Kidney epithelial cell (primary cell): ENCODE measurements at places on chromosomes 3 and 15. TPM values are rescaled to one million over a fixed set of nuclear protein-coding genes. Genes with fewer than 3 reads are reported as not detected.

RPLP1 gene
- 930 and 943 TPM in 2 replicates for total RNA-seq

NMNAT3 gene
- 6.6 and 8.6 TPM in 2 replicates for total RNA-seq

PROK2 gene
- not detected in 2 replicates for total RNA-seq

KNSTRN gene
- total RNA-seq: 23.2 and 30.0 TPM in 2 replicates

CPA3 gene
- total RNA-seq: not detected in 2 replicates

TTBK2 gene
- total RNA-seq: 12.5 and 20.1 TPM in 2 replicates

DAZL gene
- not detected in 2 replicates for total RNA-seq

GAP43 gene
- 0.07 and 0.21 TPM in 2 replicates for total RNA-seq

LSAMP gene
- total RNA-seq: 10.2 and 12.2 TPM in 2 replicates

EBLN2 gene
- total RNA-seq: 1.1 and 3.1 TPM in 2 replicates

VEPH1 gene
- total RNA-seq: 9.0 and 26.0 TPM in 2 replicates

CDCP1 gene
- total RNA-seq: 82.0 and 92.1 TPM in 2 replicates

WDR93 gene
- total RNA-seq: 0.25 and 0.41 TPM in 2 replicates

DNA sequence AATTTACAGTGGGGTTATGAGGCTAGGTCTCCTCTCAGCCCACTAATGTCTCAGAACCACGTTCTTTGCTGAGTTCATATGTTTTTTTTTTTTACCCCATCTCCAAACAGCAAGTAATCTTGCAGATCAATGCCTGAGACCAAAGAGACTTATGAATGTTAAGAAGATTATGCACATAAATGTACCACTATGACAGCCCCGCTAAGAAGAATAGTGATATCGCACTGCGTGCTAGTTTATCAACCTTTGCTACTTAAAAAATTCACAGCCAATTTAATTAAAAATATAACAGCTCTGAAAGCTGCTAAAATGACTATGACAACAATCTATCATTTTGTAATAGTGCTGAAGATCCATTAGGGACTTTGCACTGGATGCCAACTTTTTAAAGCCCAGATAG is 739.0 kb upstream of the CFAP20DC start:
- no peak for DNase-seq

GRCh38 chr3:110519071-110519470 is 552.5 kb upstream of the NECTIN3 start:
- DNase-seq: no peak

GRCh38 chr15:76345880-76346668 is 9.5 kb downstream of the ISL2 start:
- DNase-seq: no peak

GRCh38 chr15:77608774-77609173 is 23.9 kb downstream of the LINGO1 start:
- DNase-seq: no peak

GRCh38 chr3:13767896-13768295 is 112.0 kb downstream of the WNT7A start:
- DNase-seq: no peak

DNA sequence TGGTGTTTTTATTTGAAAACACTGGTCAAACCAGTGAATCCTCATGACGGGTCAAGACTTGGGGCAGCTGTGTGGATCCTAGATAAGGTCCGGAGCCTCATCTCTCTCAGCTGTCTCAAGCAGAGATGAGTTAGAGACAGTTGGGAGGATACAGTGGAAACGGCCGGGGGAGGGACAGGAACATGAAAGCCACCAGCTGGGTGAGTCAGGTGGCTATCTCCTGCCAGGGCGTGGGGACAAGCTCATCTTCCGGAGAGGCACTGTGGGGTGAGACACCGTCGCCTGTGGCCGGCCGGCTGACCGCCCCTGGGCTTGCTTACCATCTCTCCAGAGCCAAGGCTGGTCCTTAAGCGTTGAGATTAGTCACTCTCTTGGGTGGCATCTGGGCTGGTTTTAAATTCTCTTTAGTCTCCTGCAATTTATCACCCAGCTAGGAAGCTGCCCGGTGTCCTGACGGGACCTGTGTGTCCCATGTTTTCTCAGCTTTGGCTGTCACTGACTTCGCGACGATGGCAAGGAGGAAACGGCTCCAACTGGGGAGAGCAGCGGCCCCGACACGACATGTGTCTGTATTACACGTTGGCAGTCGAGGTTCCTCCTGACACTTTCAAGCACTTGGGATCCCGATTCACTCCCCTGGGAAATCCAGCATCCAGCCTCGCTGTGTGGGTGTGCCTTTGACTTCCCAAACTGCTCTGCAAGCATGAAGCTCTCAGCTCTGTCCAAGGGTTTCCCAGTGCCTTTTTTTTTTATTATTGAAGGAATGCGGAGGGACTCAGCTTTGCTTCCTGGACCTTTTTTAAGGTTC is 7.5 kb downstream of the ST8SIA2 start:
- no peak for DNase-seq

DNA sequence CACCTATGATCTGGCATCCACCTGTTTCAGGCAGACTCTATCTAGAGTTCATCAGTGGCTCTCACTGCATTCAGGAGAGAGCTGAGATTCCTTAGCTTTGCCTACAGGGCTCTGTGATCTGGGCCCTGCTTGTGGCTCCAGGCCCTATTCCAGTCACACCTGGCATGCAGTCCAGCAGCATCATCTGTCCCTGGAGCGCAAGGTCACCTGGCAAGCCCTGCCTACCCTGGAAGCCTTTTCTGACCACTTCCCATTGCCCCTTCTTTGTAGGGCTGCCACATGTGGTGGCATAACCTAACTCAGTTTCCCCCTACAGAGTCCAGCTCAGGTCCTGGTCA is 115.1 kb upstream of the PLXNA1 start:
- no peak for DNase-seq

GRCh38 chr3:123859177-123859576 is 25.0 kb downstream of the MYLK start:
- DNase-seq: no peak

GRCh38 chr3:158789592-158789991 is 12.3 kb upstream of the MFSD1 start:
- DNase-seq: no peak

GRCh38 chr15:44081026-44082013 is 113.8 kb downstream of the FRMD5 start:
- DNase-seq: no peak

DNA sequence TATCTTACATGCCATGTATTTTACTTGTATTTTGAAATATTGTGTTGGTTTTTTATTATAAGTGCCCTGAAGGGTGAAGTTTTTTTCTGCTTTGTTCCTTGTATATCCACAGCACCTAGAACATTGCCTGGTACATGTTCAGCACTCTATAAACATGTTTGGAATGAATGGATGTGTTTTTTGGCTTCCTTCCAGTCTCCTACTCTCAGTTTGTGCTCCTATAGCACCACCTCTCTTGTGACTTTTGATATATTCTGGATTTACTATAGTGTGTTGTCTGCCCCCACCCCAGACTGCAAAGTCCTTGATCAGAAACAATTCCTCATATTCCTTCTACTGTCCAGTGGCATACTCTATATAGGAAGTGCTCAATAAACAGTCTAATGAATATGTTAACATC is 60.6 kb downstream of the PLCL2 start:
- no peak for DNase-seq

GRCh38 chr3:56998076-56998529 is 62.4 kb upstream of the SPATA12 start:
- no peak for DNase-seq

DNA sequence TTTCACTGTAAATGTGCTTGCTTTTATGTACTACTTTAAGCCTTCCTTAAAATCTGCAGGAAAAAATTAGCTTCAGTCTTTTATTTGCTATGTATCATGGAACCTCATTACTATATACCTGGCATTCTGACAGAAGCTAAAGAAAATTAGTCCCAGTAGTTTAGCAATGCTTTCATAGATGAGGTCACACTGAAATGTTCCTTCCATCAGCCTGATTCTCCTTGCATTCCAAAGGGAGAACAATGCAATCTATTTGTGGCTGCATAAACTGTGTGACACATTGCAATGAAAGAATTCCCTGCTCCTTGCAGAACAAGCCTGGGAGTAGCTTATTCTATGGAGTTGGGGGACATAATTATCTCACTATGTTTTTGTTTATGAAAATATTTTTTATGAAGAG is 691.5 kb upstream of the ARPP21 start:
- DNase-seq: peak; percentile 74

DNA sequence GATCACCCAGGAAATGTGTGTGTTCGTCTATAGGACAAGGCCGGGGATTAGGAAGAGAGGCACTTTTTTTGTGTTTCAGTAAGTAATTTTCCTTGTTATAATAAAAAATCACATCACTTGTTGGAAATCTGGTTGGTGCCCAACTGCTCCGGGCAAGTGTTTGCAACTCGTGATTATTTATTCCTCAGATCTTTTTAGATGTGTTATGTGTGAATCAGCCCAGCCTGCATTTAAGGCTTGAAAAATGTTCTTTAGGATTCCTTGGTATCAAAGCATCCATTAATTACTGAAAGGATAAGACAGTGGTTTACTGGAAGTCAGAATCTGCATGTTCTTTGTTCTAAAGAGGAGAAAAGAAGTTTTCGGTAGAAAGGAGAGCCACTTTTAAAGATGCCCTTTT is 345.6 kb downstream of the FEZF2 start:
- no peak for DNase-seq

DNA sequence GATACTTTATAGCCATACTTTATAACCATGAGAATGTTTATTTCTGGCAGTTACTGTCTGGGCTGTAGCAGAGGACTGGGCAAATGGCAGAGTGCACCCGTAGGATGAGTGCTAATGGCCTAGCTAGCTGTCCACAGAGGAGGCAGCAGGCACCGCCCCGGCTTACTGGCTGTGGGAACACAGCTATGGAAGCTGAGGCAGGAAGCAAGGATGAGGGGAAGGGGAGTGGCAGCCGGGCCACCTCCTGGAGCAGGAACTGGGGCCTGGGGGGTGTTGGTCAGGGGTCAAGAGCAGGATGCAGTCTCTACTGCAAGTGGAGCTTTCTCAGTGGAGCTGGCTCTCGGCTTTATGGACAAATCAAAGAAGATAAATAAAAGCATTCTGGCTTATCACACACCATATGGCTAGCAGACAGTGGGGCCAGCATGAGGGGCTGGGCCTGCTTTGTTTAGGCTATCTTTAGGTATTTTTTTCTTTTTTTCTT is 316.8 kb upstream of the CTDSPL start:
- DNase-seq: no peak

- no peak for DNase-seq
These were observed 4.6 kb downstream of the SRP14 start for GRCh38 chr15:40034186-40034946.

DNA sequence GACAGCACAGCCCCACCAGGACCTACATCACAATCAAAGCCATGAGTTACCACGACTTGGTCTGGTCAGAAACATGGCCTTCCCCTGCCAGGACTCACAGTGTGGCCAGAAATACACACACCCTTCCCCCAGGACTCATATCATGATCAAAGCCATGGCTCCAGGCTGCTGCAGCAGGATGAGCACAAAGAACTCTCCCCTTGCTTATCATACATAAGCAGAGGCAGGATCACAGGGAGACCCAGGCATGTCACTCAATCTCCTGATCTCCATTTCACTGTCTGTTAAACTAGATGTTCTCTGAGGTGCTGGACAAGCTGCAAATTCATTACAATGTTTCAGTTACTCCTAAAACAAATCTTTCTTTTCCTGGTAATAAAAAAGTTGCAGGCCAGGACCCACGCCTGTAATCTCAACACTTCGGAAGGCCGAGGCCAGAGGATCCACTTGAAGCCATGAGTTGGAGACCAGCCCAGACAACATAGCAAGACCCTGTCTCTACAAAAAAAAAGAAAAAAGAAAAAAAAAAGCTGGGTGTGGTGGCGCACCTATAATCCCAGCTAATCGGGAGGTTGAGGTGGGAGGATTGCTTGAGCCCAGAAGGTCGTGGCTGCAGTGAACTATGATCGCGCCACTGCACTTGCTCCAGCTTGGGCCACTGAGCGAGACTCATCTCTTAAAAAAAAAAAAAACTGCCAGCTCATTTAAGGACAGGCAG is 1.2 kb downstream of the PFKFB4 start:
- no peak for DNase-seq

DNA sequence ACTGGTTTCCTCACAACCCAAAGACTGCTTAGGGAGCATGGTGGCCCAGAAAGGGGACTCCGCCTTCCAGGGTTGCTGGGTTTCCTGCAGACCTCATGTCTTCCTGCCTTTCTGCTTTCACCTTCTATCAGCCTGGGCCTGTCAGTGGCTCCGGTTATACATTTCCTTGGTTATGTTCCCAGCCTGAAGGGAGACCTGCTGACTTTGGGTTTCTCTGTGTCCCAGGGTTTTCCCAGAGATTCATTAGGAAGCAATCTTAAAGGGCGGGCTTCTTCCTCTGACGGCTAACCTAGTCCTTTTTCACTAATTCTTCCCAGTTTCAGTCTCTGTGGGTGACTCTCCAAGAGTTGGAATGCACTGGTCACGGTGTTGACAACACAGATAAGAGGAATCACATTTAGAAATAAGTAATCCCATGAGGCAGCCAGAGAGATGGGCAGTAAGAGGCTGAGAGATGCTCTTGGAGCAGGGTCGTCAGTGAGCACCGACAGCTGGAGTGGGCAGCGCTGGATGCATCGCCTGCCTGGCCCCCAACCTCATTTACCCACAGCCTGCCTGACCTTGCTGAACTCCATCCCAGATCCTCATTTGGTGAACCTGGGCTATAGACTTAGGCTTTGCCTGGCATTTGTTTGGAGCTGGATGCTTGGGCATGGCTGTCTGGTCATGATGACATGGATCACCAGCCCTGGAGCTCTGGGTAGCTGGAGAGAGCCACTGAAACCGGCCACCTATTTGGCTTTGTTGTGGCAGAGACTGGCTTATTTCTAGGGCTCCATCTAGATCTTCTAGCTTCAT is 10.0 kb upstream of the EHD4 start:
- no peak for DNase-seq

- DNase-seq: no peak
These were observed 160.9 kb upstream of the GALNT15 start for GRCh38 chr3:16013568-16013967.
